ENCODE measurements at places on chromosomes 2 and 18.

GRCh38 chr2:110950281-110950680 is 170.4 kb upstream of the BCL2L11 start:
- no peak for DNase-seq

DNA sequence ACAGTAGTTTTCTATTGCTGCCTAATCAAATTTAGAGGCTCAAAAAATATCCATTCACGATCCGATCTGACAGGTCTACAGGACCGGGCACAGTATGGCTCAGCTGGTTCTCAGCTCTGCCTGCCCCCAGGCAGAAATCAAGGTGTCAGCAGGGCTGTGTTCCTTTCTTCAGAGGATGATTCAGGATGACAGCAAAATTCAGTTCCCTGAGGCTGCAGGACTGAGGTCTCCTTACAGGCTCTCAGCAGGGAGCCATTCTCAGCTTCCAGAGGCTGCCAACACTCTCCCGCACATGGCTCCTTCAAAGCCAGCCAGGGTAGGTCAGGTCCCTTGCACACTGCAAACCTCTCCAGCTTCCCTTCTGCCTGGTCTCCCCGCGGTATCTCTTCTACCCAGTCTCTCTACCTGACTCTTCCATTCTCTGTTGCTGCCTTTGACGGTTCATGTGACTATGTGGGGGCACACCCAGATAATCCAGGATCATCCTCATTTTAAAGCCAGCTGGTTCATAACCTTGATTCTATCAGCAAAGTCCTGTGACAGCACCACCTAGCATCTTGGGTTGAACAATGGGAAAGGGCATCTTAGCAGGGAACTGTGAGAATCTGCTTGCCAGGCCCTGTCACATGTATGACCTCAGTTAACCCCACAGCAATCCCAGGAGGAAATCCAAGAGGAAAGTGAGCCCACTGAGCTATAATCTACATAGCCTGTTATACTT is 50.4 kb downstream of the UXS1 start:
- no peak for DNase-seq

GRCh38 chr2:45788401-45788800 is 136.9 kb downstream of the PRKCE start:
- DNase-seq, result no peak

GRCh38 chr18:74328206-74328605 is 12.6 kb downstream of the C18orf63 start:
- no peak for DNase-seq

- DNase-seq, result no peak
Observed at GRCh38 chr18:25713103-25713502, 361.1 kb upstream of the ZNF521 start.

DNA sequence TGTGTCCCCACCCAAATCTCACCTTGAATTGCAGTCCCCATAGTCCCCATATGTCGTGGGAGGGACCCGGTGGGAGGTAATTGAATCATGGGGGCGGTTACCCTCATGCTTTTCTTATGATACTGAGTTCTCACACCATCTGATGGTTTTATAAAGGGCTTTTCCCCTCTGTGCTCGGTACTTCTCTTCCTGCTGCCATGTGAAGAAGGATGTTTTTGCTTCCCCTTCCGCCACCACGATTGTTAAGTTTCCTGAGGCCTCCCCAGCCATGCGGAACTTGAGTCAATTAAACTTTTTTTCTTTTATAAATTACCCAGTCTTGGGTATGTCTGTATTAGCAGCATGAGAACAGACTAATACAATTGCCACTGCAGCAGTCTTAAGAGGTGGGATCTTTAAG is 134.9 kb downstream of the LTBP1 start:
- DNase-seq, result no peak
